Urinary bladder (tissue), 4 donors: ENCODE measurements at places on chromosomes 3 and 15.

DNA sequence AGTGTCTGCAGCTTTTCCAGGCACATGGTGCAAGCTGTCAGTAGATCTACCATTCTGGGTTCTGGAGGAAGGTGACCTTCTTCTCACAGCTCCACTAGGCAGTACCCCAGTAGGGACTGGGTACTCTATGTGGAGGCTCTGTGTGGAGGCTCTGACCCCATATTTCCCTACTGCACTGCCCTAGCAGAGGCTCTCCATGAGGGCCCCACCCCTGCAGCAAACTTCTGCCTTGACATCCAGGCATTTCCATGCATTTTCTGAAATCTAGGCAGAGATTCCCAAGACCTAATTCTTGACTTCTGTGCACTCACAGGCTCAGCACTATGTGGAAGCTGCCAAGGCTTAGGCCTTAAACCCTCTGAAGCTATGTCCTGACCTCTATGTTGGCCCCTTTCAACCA is 1060.0 kb downstream of the NAALADL2 start:
- DNase-seq: no peak

DNA sequence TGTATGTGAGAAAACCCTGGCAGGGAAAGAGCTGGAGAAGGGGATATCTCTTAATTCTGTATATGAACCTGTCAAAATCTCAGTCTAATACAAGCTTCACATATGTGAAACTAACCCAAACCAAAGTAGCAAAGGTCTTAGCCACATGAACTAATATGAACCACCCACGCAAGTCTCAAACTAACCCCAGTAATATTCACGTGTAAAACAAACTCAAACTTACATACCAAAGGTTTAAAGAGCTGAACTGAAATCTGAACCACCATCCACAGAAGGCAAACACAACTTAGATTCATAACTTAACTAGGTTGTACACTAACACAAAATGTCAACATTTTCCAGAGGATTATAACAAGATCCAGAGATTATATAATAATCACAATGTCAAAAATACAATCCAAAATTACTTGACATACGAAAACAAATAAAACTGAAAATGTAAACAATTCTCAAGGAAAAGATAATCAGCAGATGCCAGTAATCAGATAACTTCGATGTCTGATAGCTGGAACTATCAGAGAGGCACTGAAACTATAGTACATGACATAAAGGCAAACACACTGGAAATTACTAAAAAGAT is 64.1 kb downstream of the VPS13C start:
- DNase-seq: no peak

GRCh38 chr3:30655187-30655812 is 48.9 kb downstream of the TGFBR2 start:
- DNase-seq: no peak

DNA sequence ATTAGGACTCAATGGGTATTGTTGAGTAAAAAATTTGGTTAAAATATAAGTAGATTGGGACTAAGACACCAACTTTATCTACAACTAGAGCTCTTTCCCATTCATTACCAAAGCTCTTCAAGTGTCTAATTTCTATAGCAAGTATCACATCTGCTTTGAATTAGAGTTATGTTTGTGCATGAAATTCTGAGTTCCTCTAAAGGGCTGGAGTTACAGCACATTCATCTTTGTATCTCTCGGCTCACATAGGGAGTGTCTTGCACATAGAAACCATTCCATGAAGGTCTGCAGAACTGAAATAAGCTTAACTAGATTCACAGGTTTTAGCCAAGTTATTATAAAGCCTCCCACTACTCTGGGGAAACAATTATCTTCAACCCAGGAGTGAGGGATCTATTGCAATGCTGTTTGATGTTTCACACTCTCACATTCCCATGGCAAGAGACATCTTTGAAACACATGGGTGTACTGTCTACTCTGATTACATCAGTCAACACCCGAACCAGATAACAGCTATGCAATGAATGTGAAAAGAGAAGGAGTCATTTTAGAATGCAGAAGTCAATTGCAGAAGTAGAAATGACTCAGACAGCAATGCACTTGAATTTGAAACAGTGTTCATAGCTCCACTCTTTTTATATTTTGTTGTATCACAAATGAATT is 93.1 kb upstream of the KBTBD8 start:
- DNase-seq: peak; percentile 1

GRCh38 chr3:174132006-174132405 is 727.1 kb upstream of the NAALADL2 start:
- no peak for DNase-seq

GRCh38 chr3:5806192-5806591 is 618.7 kb downstream of the EDEM1 start:
- no peak for DNase-seq

DNA sequence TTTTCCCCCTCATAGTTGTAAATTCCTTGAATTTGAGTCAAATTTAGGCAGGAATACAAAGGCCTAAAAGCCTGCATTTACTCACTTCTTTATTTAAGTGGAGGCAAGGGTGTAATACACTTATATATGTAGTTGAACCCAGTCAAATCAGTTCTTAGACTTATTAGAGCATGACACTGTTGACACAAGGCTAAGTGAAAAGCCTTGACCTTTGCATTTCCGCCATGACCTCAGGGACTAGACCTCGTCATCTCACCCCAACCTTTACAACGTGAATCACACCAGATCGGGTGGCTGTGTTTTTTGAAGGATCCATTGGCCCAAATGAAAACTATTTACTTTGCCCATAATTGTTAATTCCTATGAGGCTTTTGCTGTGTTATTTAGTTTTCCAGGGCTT is 774.4 kb downstream of the ROBO1 start:
- no peak for DNase-seq

DNA sequence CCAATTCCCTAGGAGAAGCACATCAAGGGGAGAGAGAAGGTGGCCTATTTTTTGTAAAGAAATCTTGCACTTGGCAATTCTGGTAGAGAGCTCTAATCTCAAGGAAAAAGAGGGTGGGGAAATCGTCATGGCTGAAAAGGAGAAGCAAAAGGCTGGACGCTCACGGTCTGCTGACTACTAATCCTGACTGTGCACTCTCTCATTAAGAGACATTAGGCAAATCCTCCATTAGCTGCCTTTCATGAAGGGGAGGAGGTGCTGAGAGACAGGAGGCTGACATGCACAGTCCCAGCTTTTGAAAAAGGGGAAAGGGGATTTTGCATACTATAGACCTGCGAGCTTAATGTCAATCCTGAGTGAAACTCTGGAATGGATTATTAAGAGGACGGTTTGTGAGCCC is 170.0 kb downstream of the NR2F2 start:
- no peak for DNase-seq

GRCh38 chr15:31203999-31204398 is 102.5 kb upstream of the TRPM1 start:
- no peak for DNase-seq

- no peak for DNase-seq
Measured at GRCh38 chr3:82087958-82088357, 326.5 kb upstream of the GBE1 start.

DNA sequence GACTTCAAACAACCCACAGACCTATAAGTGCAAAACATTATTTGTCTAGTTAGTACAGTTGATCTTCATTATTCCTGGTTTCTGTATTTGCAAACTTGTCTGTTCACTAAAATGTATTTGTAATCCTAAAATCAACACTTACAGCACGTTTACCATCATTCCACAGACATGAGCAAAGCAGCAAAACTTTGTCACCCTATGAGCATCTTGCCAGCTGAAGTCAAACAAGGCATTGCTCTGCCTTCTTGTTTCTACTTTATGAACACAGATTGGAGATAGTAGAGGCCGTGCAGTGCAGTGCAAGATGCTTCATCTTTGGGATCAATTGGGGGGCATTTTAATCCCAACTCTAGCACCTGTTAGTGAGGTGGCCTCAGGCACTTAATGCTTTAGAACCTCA is 202.1 kb downstream of the NLGN1 start:
- no peak for DNase-seq

DNA sequence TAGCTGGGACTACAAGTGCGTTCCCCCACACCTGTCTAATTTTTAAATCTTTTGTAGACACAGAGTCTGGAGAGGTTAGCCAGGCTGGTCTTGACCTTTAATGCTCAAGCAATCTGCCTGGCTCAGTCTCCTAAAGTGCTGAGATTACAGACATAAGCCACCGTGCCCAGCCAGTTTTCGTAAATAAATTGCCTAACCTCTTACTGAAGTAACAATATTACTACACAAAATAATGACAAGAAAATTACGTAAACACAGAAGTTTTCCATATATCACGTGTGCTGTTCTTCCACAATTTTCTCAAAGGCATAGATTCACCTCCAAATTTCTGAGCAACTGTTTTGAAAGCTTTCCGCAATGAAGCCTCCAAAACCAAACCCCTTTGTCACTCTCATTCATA is 58.1 kb upstream of the PROK2 start:
- DNase-seq: no peak

DNA sequence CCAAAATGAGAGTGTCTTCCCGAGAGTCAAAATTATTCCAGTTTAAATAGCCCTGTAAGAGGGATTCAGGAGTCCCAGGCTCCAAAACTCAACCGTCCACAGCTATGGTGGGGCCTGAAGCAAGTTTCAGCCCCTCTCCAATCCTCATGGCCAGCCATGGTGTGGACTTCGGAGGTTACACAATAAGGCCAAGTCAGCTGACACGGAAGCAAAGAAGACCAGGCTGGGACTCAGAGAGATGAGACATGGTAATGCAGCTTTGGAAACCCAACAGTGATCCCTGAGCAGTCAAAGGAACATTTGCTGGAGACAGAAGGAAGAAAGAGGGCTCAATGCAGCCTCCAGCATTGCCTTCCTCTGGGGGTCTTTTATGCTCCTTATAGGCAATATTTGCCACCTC is 324.6 kb upstream of the TLE3 start:
- no peak for DNase-seq

DNA sequence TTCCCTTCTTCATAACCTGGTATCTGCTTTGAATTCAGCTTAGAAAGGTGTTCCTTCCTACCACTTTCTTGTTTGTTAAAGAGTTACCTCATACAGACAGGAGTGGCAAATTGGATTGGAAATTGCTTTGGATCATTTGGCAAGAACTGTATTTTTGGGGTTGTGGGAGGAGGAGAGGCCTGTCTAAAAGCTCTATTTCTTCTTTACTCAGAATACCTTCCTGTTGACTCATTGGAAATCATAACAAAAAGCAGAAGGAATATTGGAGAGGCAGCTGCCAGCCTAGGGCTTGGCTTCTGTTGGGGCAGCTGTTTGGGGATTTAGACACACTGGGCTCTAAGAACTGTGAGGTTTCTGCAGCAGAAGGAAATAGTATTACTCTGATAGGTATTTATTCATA is 14.2 kb downstream of the IQGAP1 start:
- no peak for DNase-seq

DNA sequence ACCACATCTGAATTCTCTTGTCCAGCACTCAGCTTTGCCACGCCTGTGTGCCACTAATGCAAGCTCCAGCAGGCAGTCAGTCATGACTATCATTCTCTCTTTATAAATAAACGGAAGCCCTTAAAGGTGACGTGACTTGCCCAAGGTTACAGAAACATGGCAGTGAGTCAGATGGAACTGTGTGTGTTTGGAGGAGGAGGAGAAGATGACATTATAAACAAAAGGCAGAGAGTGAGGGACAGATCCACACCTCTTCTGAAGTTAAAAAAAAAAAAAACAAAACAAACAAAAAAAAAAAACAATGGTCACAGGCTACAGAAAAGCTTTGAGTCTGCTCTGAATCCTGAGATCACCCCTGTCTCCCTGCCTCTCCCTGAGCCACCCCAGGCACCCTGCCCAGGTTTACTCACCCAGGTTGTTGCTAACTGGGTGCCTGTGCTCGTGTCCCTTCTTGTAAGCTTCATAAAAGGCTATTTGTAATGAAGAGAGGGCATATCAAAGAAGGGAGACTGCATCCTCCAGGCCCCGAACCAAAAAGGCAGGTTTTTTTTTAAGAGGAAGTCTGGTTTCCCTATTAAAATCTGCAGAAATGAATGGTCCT is 119.7 kb upstream of the PHLDB2 start:
- no peak for DNase-seq

DNA sequence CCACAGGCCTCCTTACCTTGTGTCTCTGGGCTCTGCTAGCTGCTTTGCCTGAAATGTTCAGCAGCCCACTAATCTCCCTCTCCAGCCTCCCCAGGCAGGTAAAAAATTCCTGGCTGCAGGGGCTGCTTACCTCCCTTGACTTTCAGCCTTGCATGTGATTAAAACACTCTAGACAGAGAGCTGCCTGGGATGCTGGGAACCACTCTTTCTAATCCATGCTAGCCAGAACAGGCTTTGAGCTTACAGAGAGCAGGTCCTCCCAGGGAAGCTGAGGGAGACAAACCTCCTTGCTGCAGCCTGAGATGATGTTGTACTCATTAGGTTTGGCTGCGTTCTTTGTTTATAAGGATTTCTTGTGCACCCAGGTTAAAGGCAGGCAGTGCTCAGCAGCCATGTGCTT is 33.7 kb upstream of the LIPC start:
- DNase-seq: no peak

DNA sequence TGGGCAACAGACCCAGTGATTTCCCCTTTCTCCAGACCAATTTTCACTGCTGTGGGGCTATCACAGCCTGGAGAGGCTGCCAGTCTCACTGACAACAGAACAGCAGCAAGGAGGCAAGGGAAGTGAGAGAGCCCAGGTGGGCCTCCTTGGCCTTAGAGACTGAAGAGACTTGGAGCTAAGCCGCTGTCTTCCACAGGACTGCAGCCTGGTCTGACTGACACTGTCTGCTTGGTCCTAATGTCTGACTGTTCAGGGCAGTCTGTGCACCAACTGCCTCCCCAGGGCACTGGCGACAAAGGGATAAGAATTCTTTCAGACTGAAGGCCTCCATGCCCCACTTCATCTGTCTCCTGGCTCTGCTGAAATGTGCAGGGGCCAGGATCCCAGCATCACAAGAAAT is 11.5 kb downstream of the POMGNT2 start:
- DNase-seq: no peak

DNA sequence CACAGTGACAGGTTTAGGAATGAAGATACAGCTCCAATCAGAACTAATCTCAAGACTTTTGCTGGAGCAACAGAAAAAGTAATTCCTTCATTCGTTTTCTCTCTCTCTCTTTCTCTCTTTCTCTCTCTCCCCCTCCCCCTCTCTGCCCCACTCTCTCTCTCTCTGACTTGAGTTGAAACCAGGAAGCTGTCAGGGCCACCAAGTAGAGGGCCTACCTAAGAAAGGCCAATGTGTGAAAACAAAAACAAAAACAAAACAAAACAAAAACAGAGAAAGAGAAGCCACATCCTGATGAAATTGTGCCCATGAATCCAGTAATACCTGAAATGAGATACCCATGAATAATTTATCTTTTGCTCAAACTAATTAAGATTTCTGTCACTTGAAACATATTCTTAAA is 72.9 kb downstream of the ATP8B4 start:
- no peak for DNase-seq

DNA sequence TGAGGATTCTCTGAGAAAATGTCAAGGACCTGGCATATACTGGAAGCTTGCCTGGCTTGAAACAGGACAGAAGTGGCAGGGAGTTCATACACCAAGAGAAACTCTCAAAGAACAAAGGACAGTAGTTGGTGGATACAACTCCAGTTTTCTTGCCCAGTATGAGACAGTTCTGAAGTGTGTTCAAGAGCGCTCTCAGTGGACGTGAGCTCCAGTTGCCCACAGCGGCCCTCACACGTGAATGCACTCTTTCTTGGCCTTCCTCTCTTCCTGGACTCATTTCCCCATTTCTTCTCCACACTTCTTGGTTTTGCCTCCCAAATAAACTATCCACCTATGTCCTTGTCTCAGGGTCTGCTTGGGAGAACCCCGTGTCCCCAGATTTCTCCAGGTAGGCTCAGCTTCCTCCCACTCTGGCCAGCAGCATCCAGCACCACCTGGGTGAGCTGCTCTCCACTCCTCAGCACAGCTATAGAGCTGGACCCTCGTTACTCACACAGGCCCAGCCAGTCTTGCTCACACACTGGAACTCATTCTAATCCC is 54.5 kb downstream of the DCLK3 start:
- DNase-seq: no peak
